ENCODE measurements at places on chromosomes 6 and 20.

GRCh38 chr20:16095226-16095625 lies 478.0 kb downstream of the KIF16B start:
- no peaks in the 10 kb centered on the region for H3K4me1 ChIP-seq
- no peaks in the 10 kb centered on the region for H3K27me3 ChIP-seq
- no peaks in the 10 kb centered on the region for H3K36me3 ChIP-seq

DNA sequence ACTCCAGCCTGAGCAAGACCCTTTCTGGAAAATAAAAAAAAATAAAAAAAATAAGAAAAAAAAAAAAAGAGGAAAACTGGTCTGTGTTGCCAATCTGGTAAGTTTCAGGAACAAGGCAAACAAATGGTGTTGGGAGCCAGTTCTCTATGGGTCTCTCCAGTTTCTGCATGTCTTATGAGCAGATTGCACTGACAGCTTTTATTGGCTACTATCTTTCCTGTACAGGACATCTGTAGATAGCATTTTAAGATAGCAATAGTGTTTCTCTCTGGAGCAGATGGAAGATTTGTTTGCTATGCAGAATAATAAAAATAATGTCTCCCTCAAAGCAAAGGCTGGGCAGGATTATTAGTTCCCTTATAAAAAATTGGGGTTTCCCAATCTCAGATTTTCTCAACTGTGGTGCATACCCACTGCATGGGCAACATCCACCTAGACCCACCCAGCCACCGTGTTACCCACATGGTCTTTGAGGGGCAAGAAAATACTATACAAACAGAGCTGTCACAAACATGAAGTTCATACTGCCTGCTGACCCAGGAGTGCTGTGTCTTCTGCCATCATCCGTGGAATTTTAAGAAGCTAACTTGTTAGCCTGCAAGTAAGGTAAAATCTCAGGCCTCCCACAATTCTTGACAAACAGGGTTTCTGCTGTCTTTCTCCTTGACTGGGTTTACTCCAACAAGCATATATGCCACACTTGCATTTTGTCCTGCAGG lies 9.5 kb downstream of the GMDS start:
- H3K36me3 ChIP-seq = no peaks in the 10 kb centered on the region
- H3K27ac ChIP-seq = no peak overlapping the region
- no peaks in the 10 kb centered on the region for H3K27me3 ChIP-seq
- DNase-seq = no peak
- H3K4me3 ChIP-seq = no peak overlapping the region

- no peak overlapping the region for H3K4me3 ChIP-seq
- peaks cover 10% of the 10 kb centered on the region for H3K4me1 ChIP-seq
- no peaks in the 10 kb centered on the region for H3K27me3 ChIP-seq
- peak overlapping the region; percentile 66 for H3K27ac ChIP-seq
- H3K36me3 ChIP-seq = peaks cover 22% of the 10 kb centered on the region
Measured at GRCh38 chr20:53582574-53583351, 10.9 kb downstream of the ZNF217 start.

DNA sequence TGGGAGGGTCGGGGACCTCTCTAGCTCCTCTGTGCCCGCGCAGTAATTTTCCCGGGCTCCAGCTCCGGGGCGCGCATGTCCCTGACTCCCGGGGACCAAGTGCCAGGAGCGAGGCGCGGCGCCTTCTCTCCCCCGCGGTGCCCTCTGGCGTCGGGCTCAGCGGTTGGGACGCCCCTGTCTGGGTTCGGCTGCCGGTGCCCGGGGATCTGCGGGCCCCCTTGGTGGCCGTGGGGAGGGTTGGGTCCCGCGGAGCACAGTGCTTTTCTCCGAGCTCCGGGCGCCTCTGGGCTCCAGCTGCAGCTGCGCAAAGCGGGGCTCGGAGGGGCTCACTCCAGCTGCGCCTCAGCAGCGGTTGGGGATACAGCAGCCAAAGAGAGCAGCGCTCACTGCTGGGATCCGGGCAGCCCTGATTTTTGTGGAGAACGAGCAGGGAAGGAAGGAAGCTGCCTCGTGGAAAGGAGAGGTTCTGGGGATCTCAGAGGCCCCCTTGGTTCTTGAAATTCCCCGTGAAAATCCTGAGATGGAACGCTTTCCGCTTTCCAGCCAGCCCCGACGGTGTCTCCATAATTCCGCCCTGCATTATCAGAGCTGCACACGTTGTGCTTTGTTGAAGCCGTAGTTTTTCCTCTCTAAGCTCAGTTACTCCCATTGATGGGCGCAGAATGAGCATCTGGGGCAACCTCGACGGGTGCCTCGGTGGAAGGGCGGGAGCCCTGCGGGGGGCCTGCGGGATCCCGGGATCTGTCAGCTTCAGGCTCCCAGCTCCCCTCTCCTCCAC lies 861 bp downstream of the PPP1R14C start:
- no peaks in the 10 kb centered on the region for H3K36me3 ChIP-seq
- peaks cover 48% of the 10 kb centered on the region for H3K27me3 ChIP-seq
- no peaks in the 10 kb centered on the region for H3K4me1 ChIP-seq
- DNase-seq = no peak
- H3K4me3 ChIP-seq = no peak overlapping the region

GRCh38 chr20:64188682-64189529 lies 24.7 kb downstream of the MYT1 start:
- no peaks in the 10 kb centered on the region for H3K36me3 ChIP-seq
- no peaks in the 10 kb centered on the region for H3K4me1 ChIP-seq
- DNase-seq = no peak
- H3K27me3 ChIP-seq = no peaks in the 10 kb centered on the region

GRCh38 chr6:128335963-128336362 lies 184.4 kb downstream of the PTPRK start:
- H3K27ac ChIP-seq = no peak overlapping the region
- H3K36me3 ChIP-seq = no peaks in the 10 kb centered on the region
- no peak for DNase-seq

DNA sequence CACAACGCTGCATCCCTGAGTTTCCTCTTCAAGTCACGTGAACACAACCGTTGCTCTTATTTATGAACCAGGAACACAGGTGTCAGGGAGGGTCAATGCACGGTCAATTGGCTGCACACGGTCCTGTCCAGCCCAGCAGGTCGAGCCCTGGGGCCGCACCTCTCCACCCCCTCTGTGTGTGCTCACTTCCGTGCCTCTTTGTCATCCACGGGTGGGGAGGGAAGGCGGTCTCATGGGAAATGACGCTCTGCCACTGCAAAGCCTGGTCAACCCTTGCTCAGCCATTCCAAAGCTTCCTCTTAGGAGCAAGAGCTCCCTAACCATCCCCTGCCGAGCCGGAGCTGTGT lies 38.7 kb downstream of the DACT2 start:
- no peaks in the 10 kb centered on the region for H3K36me3 ChIP-seq
- no peaks in the 10 kb centered on the region for H3K27me3 ChIP-seq
- no peak for DNase-seq
- no peaks in the 10 kb centered on the region for H3K4me1 ChIP-seq

GRCh38 chr6:12119085-12119588 lies 107.0 kb downstream of the HIVEP1 start:
- DNase-seq = no peak
- H3K36me3 ChIP-seq = no peaks in the 10 kb centered on the region
- no peaks in the 10 kb centered on the region for H3K27me3 ChIP-seq
- no peak overlapping the region for H3K27ac ChIP-seq
- H3K4me1 ChIP-seq = no peaks in the 10 kb centered on the region

GRCh38 chr6:128206610-128207426 lies 306.0 kb upstream of the THEMIS start:
- H3K36me3 ChIP-seq = no peaks in the 10 kb centered on the region
- H3K4me3 ChIP-seq = no peak overlapping the region
- H3K27ac ChIP-seq = no peak overlapping the region
- no peaks in the 10 kb centered on the region for H3K27me3 ChIP-seq

DNA sequence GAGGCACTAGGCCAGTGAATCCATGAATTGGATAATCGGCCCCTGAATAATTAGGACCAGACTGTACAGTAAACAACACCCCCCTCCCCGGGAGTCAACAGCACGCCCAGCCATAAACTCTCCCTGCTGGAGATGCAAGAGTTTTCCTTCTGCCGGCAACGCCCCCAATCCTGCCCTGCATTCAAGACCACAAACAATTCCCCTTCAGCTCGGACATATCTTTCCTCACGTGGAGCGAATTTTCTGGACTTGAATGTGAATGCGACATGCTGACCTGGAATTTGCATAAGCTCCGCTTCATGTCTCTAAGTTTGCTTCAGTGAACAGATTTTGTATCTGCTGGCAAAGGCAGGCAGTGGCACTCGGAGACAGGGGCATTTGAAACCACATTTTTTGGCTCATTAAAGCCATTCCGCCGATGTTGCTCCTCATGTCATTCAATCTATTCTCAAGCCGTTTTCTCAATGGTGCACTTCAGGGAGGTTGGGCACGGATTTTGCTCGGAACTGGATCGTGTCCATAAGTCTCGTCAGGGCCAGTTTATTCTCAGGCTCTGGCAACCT lies 38.0 kb upstream of the GMPR start:
- H3K27me3 ChIP-seq = no peaks in the 10 kb centered on the region
- no peak overlapping the region for H3K27ac ChIP-seq
- no peak for DNase-seq
- H3K36me3 ChIP-seq = no peaks in the 10 kb centered on the region
